ENCODE measurements at places on chromosomes 1 and 21.

DNA sequence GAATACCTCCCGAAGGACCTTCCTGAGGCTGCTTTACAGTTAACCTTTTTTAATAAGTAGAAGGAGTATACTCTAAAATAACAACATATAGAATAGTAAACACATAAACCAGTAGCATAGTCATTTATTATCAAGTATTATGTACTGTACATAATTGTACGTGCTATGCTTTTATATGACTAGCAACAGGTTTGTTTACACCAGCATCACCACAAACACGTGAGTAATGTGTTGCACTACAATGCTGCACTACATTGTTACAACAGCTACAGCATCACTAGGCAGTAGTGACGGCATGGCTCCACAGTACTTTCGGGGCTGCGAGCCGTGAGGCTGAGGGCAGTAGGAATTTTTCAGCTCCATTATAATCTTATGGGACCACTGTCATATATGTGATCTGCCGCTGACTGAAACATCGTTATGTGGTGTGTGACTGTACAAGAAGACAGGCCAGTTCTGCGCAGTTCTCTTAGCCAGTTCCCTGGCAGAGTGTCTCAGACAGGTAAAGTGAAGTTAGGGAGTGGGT, 82.8 kb upstream of the LRRC8D start:
- DNase-seq: no peak

DNA sequence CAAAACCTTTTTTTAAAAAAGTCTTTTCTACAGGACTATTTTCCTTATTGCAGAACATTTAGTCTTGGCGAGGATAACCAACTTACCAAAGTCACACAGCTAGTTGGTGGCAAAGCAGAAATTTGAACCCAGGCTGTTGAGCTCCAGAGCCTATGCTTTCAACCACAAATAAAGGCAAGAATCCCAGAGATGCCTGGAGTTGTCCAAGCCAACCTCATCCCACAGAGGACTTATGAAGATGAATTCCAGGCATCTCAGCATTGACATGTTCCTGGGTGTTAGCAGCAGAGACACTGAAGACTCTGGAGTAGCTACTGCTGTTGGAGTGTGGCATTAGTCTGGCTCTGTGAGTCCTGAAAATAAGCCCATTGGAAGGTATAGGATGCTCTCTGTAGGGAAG, 287.6 kb upstream of the C1orf105 start:
- DNase-seq: no peak

GRCh38 chr1:228867951-228868730, 132.9 kb downstream of the RHOU start:
- DNase-seq: peak; percentile 98

GRCh38 chr21:41821756-41822431, 55.0 kb upstream of the RIPK4 start:
- DNase-seq: no peak

DNA sequence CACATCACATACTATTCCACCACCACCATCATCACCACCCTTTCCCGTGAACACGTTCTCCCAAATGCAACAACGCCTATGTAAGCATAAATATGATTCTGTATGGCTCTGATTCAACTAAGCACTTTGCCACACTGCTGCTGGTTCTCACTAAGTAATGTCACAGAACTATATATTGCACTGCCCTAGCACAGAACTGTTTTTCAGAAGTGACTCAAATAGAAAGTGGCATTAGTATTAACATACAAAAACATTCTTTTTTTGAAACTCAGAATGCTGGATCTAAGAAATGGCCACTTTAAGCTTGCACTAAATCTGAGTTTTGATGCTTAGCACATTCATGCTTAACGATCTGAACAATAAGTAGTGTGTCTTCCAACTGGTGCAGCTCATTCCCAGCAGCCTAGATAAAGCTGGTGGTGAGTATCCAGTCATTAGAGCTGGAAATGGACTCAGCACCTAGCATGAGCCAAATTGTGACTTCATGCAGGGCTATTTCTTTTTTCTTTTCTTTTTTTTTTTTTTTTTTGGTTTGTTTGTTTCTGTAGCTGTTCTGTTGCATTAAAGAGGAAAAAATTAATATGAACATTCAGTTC, 46.2 kb upstream of the ZC3H11B start:
- DNase-seq: no peak

- no peak for DNase-seq
Observed at GRCh38 chr1:160567858-160568682, 11.2 kb downstream of the CD84 start.

DNA sequence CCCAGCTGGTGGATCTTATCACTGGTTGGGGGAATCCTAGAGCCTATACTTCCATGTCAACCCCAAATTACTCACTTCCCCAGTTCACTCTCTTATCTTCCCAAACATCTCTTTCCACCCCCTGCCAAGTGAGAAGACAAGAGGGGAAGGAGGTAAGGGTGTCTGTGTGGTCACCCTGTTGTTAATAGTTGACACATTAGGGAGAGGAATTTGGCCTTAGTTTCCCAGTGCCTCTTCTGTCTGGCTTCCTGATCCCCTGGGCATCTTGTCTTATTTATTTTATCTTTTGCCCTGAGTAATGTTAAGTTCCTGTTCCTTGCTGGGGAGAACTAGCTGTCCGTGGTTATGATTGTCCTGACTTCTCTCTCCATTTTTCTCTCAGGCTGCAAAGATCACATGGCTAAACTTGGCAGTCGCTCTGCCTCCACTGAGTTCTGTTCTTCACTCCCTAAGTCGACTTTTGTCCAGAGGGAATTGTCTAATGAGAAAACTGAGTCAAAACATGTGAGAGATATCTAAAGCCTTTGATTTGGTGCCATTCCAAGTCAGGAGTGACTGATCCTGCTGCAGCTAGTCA, 157.1 kb upstream of the SYT6 start:
- no peak for DNase-seq

GRCh38 chr21:24027396-24027795, 1579.9 kb downstream of the MRPL39 start:
- DNase-seq: no peak

DNA sequence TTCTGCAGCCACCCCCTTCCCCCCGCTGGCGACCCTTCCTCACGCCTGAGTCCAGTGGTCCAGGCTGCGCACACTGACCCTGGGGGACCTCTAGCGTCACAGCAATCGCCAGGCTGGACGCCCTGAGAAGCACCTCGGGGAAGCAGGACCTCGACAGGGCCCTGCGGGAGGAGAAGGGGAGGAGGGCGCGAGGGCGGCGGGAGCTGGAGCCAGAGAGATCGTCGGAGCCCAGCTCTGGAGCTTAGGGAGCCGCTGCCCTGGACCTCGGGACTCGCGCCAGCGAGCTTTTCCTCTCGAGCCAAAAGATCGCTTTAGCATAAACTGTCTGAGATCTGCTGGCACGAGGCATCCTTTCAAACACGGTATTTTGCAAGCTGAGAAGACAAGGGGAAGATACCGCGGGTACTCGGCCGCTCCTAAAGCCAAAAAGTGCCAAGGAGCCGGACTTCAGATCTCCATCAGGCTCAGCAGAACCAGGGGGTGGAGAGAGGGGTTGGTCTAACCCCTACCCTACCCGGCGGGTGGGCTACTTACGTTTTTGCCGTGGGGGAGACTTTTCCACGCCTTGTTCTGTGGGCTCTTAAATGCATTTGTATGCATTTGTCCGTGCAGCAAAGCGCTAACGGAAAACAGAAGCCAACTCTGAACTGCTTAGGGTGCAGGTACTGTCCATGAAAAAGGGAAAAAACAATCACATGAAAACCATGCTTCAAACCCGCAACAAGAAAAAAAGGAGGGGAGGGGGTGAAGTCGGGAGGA, 586 bp downstream of the COL24A1 start:
- DNase-seq: no peak

DNA sequence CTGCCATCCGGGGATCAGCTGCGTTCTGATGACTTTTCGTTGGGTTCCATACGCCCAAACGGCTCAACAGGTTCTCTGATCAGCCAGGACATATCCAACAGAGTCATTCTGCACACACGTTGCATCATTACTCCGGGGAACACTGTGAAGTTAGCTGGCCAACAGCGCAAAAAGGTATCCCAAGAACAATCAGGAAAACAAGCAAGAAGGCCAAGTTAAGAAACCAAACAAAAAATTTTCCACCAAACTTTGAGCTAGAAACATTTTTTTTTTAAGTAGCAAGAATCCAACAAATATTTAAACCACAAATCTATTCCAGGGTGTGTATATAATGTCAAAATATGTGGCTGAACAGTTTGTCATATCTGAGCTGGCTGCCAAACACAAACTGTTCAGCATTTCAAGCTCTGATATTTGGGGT, 29.2 kb downstream of the NID1 start:
- no peak for DNase-seq

- DNase-seq: peak; percentile 30
Observed at GRCh38 chr1:216604771-216605170, 118.5 kb downstream of the ESRRG start.

GRCh38 chr1:165927169-165927568, 99.8 kb downstream of the UCK2 start:
- DNase-seq: no peak

DNA sequence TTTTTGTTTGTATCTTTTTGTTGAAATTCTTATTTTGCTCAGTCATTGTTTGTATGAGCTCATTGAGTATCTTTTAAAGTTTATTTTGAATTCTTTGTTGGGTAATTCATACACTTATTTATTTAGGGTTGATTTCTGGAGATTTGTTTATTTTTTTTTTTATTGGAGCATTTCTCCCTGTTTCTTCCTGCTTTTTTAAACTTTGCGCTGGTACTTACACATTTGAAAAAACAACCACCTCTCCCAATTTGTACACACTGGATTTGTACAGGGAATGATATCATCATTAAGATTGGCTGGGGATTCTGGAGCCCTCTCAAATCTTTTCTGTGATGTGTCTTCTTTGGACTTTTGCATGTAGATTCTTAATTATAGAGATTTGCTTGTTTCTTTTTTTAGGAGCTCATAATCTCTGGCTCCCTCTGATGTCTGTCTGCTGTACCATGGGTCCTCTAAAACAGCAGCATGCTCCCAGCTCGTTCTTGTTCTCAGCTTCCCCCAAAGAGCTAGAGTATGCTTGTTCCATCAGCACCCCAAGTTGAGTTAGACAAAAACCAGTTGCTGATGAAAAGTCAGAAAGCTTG, 310.7 kb downstream of the DUSP10 start:
- peak; percentile 12 for DNase-seq

- no peak for DNase-seq
Observed at GRCh38 chr1:235821361-235821981, 45.2 kb downstream of the LYST start.

DNA sequence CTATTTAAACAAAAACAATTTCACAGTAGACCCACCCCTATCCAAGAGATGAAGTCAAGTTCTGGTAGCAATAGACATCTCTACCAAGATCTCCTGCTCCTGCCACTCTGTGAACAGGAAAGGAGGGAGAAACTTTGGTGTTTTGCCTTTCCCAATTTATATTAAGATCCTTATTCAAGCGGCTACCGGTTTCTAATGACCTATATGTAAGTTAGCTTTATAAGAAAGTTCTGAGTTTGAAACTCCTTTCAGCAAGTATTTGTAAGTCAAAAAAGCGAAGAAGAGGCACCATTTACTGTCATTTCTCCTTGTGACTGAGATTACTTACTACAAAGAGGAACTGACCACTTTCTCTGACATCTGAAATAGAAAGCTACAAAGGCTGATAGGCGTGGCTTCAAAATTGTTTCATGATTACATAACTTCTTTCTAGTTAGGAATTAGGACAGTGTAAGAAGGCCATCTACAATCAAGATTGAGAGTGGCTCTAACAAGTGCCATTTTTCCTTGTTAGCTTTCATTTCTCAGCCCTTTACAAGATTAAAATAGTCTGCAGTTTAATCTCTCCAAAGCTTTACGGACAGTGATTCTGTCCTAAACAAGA, at the start of gene MNDA:
Gene MNDA (plus strand): TSS at position 448 of the 604 bp plus-strand sequence. CDS start 10,803 bp downstream, outside the sequence.
- DNase-seq: no peak

DNA sequence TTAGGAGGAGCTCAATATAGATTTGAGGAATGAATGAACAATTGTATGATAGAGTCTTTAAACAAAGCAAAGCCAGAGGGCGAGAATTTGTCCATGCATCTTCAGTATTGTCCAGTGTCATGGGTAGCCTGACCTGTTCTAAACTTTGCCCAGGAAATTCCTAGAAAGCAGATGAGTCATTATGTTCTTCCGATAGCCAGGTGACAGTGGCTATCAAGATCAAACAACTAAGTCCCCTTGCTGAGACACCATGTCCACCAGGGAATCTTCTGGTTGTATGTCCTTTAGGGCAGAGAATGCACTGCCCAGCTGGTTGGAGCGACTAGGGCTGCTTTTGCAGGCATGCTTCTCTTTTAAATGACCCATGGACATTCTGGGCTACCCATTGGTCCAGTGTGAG, 1.8 kb upstream of the SLC26A9 start:
- no peak for DNase-seq

DNA sequence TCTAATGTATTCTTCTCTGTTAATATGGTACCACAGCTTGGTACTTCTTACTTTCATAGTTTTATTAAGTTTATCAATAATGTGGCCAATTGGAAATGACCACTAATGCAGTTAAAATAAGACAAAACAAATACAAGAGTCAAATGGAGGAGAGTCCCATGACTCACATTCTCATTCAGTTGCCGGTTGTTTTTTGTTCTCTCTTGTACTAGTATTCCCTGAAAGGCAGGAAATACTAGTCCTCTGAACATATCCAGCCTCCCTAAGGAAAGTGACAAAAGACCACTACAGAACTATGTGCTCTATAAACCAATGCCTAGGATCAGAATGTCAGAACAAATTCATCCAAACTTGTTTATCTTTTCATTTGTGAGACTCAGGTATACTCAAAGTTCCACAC, 165.2 kb upstream of the SAMSN1 start:
- DNase-seq: no peak

DNA sequence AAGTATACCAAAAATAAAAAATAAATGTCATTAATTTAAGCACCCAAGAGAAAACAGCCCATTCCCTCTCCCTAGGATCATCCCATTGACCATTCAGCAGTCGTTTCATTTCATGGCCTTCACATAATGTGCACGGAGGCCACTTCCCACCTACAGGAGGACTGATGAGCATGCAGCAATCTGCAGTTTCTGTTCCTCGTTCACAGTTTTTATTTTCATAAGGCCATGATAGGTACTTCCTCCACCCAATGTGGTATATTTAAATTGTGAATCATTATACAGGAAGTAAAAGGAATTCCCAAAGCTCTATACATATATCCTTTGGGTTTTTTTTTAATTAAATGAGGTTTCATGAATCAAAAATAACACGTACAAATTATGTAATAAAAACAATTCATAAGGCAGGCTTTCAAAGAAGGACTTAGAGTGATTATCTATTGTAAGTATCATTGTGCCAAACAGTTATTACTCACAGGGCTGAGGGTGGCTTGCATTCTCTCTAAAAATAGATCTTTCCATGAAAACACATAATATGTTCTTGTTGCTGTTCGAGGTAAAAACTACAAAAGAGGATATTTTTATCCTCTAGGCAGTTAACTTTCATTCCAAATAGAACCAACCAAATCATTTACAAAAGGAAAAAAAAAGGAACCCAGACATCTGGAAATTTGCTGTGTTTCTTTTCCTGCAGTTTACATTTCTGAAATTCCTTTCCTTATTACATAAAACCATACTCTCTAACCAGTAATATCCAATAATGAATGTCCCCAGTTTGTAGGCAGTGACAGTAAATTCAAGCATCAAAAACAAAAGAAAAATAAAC, 27.5 kb upstream of the SLC44A3 start:
- DNase-seq: no peak

GRCh38 chr1:65207317-65207716, 59.3 kb downstream of the AK4 start:
- no peak for DNase-seq

GRCh38 chr1:3785045-3785444, 11.3 kb downstream of the LRRC47 start:
- no peak for DNase-seq

GRCh38 chr1:201501812-201502510, 5.0 kb downstream of the CSRP1 start:
- DNase-seq: peak; percentile 89

GRCh38 chr1:70892140-70892539, 155.5 kb downstream of the PTGER3 start:
- DNase-seq: no peak
